Right forelimb (tissue), 1 donor: ENCODE measurements at places on chromosomes 11 and 22.

GRCh38 chr22:46256358-46256958, 6.4 kb upstream of the CDPF1 start:
- no peak for DNase-seq

DNA sequence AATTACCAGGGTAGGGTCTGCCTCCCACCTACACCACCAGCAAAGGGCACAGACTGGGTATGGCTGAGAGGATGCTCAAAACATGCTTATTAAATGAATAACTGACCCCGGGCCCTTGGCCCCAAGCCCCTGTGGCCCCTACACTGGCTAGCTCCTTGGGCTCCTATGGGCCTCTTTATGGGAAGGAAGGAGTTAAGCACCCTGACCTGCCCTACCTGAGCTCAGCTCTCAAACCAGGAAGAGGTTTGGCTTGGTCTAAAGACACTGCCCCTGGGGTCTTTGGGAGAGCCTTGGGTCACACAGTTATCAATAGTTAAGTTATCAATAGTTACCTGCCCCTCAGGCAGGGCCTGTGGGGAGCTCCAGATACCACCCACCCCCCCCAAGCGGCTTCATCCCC, 1.2 kb downstream of the USH1C start:
- DNase-seq, result no peak

DNA sequence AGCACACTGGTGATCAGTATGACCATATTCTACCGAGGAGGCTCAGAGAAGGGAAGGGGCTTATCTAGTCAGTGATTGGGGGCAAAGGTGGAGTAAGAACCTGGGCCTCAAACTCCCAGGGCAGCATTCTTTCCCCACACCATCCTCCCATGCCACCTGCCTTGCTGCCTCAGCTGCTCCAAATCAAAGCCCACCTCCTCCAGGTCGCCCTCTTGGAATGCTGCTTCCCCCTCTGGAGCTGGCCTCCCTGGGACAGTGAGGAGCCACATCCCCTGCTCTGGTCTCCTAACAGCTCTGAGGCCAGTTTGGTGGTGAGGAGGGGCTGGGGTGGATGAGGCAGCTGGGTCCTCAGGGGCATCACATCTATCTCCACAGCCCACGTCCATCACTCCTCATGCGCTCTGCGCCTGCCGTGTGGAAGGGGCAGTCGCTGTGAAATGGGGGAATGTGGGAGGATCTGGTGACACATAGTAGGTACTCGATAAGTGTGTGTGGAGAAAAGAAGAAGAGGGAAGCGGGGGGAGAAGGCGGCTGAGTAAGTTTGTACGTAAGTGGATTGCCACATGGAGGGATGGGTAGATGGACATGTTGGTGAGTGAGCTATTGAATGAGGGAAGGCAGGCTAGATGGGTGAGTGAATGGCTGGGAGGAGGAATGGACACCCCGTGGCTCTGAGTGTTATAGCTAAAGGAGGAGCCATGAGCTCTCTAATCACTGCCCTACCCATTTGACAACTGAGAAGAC, 16.1 kb upstream of the ARHGEF17 start:
- DNase-seq, result no peak

DNA sequence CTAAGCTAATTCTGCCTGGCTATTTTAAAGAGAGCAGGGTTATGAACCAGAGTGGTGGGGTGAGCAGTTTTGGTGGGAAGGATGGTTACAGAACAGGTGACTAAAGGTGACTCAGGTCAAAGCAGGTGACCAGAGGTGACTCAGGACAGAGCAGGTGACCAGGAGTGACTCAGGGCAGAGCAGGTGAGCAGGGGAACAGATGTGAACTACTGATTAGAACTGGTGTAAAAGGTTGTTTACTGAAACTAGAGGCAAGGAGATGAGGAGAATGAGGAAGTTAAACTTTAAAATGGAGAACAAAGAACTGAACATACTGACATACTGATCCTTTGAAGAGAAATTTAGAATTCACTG, 15.4 kb upstream of the HYLS1 start:
- no peak for DNase-seq

GRCh38 chr22:30265823-30266444, 717 bp downstream of the OSM start:
- DNase-seq, result no peak

GRCh38 chr11:108197351-108197750, 25.1 kb downstream of the NPAT start:
- DNase-seq, result no peak

DNA sequence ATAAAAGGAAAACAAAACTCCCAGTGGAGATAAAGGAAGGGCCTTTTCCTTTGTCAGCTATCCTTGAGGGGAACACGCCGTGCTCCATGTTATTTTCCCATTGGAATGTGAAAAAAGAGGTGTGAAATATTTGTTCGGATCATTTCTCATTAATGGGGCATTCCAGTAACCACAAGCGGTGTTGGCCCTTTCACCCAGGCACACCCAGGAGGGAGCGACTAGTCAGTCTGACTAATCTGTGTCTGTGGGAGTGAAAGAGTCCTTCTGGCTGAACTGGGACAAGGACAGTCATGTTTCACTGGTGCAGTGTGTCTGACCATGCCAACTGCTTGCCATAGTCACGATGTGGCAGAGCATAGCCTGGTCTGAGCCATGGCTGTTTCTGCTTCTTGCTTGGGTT, 13.0 kb upstream of the MYEOV start:
- DNase-seq, result no peak

- DNase-seq, result no peak
Measured at GRCh38 chr11:7905549-7905948, 25.5 kb downstream of the OR10A6 start.

DNA sequence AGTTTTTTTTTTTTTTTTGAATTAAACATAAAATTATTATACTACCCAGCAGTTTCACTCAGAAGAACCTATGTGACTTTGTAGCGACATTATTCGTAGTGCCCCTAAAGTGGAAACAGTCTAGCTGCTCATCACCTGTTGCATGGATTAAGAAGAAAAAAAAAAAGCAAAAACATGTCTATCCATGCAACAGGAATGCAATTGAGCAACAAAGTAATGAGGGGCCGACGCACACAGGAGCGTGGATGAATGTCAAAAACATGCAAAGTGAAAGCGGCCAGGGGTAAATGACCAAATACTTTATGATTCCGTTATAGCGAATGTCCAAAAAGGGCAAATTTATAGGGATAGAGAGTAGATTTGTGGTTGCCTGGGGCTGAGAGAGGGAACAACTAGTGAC, 16.3 kb downstream of the MYO18B start:
- no peak for DNase-seq

- DNase-seq, result no peak
Measured at GRCh38 chr11:117916956-117917355, 12.2 kb downstream of the TMPRSS13 start.

DNA sequence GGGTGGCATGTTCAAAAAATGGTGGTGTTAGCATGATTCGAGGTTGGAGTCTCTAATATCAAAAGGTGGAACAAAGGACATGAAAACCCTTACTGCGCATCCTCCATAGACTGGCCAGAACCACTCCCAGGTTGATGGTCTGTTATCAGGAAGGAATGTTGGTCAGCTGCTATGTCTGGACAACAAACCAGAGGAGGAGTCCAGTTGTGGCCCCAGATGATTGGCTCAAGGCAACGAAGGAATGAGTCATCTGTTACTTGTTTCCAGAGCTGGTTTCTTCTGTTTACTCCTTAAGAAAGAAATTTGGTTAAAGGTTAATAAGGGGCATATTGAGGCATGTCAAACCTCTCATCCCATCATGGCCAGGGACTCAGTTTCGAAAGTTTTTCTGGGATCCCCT, 56.8 kb upstream of the GRIA4 start:
- DNase-seq, result no peak

DNA sequence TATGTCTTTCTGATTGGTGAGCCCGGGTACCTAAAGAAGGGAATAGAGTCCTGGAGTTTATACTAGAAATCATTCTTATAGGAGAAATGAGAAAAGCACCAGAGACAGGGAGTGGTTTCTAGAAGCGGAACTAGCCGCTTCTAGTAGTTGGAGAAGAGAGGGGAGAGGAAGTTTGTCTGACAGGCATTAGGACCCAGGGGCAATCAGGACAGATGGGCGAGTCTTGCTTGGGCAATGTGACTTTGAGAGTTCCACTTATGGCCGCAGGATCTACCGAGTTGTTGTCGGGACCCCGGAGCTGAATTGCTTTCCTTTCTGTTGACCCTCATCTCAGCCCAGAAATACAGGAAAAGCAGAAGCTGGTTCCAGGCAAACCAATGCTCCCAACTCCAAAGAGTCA, 596.8 kb upstream of the CNTN5 start:
- no peak for DNase-seq

DNA sequence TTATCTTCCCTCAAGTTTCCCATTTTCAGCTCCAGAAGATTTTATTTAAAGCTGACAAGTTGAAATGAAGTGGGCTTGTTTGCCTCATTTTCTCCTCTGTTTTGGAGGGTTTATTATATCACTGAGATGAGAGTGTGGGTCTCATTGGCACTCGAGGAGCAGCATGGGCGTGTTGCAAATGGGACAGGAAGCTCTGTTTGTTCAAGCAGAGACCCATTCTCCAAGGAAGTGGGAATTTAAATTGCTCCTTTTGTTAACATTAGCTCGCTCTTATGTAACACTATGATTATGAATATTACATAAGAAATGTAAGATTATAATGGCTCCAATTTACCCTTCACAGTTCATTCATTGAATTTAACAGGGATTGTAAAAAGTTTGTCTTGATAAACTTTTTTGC, 317.7 kb upstream of the CTSC start:
- DNase-seq, result no peak

DNA sequence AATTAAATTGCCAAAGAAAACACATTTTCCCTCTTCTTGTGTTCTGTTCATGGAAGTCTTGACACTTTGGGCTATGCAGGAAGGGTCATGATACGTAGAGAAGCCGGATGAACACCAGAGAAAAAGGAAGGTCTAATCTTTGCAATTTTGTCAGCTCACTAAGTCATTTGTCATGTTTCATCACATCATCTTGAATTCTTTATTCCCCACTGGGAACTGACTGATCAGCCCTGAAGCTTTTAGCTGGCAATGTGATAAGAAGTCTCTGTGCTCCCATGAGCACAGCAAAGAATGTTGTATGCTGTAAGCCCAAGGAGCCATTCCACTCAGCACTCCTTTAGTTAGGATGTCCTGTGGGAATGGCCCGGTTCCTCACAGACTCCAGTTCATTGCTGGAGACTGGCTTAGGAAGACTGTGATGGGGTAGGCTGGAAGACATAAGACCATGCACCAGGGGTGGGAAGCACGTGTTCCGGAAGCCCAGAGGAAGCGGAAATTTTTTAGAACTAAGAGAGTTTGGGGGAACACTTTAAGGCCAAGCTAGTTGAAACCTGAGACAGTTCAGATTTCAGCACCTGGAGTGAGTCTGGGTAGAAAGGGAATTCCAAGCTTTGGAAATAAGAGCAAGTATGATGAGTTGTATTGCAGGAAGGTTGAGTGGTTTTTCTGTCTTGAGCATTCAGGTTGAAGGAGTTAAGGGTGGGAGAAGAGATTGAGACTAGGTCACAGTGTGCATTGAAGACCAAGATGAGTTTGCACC, 306.7 kb upstream of the MTNR1B start:
- DNase-seq, result no peak

GRCh38 chr11:45477588-45477987, 187.8 kb downstream of the CHST1 start:
- peak; percentile 13 for DNase-seq

DNA sequence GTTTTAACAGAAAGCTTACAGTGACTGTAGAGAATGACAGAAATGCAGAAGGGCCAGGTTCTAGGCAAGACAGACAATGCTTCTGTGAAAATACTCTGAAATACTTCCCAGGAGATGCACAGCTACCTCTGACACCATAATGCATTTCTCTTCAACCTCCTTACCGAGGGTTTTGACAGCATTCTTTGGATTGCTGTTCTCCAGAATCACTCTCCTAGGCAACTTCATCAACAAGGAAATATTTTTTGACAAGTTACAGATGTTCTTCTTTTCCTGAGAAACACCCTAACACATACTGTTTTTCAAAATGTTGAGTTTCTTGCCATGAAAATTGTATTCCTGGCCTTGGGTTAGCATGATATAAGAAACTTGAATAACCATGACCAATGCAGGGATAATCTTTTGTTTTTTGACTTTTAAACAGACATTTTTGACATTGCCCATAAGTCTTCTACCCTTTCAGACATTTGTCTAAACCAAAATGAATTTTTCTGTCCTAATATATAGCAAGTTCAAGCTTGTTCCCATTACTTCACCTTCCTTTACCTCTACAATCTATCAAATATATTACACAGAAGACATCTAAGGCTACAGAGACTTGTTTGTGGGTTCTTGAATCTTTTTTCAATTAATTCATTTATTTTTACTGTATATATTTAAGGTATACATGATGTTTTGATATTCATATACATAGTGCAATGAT, 108.1 kb downstream of the CCDC34 start:
- DNase-seq, result no peak

- no peak for DNase-seq
Measured at GRCh38 chr22:29831186-29831921, 6.7 kb downstream of the ASCC2 start.

DNA sequence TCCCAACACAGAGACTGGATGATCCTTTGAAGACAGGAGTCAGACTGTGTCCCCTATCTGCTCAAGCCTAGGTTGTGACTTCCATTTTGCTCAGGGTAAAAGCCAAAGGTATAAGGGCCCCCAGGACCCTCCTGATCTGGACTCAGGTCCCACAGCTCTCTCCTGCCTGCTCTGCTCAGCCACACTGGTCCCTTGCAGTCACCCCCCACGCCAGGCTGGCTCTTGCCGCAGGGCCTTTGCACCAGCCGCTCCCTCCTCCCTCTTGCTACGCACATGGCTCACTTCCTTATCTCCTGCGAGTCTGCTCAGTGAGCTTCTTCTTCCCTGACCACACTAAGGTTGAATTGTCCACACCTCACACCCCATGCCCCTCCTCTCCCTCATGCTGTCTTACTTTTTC, 28.4 kb upstream of the CACNG2 start:
- DNase-seq, result no peak

DNA sequence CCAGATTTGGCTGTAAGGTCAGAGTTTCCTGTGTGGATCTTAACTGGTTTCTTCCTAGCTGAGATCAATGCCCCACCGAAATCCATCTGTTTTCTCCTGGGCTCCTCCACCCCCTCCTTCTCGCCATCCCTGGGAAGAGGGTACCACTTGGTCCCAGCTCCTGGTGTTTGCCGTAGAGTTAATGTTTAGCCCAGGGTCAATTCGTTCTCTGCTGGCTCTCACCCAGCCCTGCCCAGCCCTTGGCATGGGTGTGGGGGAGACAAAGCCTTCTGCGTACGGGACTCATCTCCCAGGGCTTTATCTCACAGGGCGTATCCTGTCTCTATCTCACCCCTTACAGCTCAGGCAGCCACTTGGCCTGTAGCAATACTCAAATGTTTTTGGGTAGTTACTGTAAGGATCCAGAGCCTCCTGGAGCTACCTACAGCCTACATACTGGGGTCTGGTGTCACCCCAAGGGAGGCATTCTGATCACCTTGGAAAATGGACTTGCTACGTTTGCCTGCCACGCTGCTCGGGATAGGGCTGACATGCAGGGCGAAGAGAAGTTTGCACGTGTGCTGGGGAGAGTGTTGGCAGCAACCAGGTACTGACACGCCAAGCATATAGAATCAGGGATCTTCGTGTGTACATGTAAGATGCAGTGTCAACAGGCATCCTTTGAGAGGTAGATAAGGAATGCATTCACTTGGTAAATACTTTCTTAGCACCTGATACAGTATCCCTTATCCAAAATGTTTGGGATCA, 66.1 kb downstream of the SCN3B start:
- DNase-seq, result no peak
